Esophagus muscularis mucosa (tissue), 4 donors: ENCODE measurements at places on chromosomes 11 and 22. TPM values are rescaled to one million over a fixed set of nuclear protein-coding genes. Genes with fewer than 3 reads are reported as not detected.

The TENM4 gene
- 6.9 TPM for total RNA-seq

The ALX4 gene
- 0.52 TPM for total RNA-seq

The CHKA gene
- total RNA-seq = 17.2 TPM

DNA sequence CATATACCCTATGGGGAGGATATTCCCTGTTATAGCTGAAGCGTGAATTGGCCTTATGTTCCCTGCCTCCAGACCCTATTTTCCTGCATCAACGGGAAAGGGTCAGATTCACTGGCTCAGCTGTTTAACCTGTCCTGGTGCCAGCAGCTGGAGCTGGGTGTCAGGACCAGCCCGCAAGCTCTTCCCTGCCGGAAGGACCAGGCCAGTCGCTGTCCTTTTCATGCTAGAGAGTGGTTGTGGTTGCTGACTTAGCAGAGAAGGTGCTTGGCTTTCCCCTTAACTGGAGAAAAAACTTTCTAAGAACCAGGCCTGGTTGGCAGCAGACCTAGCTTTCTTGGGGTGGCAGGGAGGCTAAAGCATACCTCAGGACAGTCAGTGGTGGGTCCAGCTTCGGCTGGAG lies 5.2 kb upstream of the SREBF2 start:
- no peak for DNase-seq

- no peak for DNase-seq
Observed at GRCh38 chr22:29031227-29032011, 30.2 kb downstream of the C22orf31 start.

- no peak for DNase-seq
Observed at GRCh38 chr11:70068950-70069349, 9.2 kb upstream of the ANO1 start.

- DNase-seq = no peak
Observed at GRCh38 chr22:39452740-39453040, 4.1 kb upstream of the MGAT3 start.

DNA sequence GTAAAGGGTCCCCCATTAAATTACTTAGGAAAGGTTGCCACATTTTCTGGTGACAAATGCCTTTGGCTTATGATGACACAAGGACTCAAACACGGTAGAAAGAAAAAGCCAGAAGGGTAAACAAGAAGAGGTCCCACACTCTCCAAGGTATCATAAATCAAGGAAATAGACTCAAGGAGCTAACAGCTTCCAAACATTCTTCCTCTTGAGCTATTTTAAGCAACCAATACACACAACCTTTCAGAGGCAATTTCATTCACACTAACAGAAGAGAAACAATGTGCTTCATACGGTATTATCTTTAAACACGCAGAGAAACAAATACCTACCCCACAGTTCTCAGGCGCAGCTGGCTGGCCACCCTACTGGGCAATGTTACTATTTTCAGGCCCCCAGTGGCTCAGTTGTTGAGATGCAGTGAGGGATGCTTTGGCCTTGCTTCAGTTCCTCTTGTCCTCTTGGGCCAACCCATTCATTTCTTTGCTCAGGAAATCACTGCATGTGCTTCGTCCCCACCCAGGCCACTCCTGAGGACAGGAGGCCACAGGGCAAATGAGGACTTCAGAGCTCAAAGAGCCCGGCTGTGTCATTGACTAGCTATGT lies 15.8 kb downstream of the ABTB2 start:
- no peak for DNase-seq

DNA sequence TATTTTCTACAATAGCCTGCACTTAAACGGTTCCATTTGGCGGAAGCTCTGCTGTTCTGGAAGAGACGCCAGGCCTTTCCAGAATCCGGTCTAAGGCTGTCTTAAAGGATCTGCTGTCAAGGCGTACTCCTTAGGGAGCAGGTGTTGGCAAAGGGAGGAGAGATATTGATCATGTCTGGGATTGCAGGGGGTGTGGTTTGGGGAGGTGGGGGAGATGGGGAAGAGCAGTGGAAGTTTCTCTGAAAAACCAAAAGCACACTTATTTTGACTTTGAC lies 22.5 kb upstream of the WNT11 start:
- no peak for DNase-seq

DNA sequence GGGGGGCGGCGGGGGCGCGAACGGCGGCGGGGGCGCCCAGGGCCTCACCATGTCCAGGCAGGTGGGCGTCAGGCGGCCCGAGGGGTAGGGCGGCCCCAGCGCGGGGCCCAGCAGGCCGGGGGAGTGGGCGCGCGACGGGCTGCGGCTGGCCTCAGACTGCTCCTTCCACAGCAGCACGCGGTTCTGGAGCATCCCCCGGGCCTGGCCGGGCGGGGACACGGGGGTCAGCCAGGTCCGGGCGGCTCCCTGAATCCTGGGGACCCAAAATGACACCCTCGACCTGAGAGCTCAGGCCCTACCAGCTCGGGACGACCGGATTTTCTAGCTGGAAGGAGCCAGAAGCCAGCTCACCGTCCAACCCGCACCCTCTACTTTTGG lies 5.5 kb upstream of the SLC16A8 start:
- no peak for DNase-seq
